A172 (cell line): ENCODE measurements at places on chromosomes 2 and 18. TPM values are rescaled to one million over a fixed set of nuclear protein-coding genes. Genes with fewer than 3 reads are reported as not detected.

TGFA gene
- total RNA-seq, result 0.31 and 1.0 TPM in 2 replicates

CNTNAP5 gene
- not detected in 2 replicates for total RNA-seq

SERPINB4 gene
- total RNA-seq, result not detected in 2 replicates

MOGAT1 gene
- total RNA-seq, result not detected in 2 replicates

GPR45 gene
- not detected in 2 replicates for total RNA-seq

KRTCAP3 gene
- not detected in 2 replicates for total RNA-seq

CXCR1 gene
- not detected in 2 replicates for total RNA-seq

RBM43 gene
- 2.8 and 4.1 TPM in 2 replicates for total RNA-seq

OST4 gene
- total RNA-seq, result 334 and 356 TPM in 2 replicates

LIMS3 gene
- 1.4 and 2.9 TPM in 2 replicates for total RNA-seq

ELAC1 gene
- total RNA-seq, result 8.1 and 11.6 TPM in 2 replicates

- DNase-seq, result no peak
These were observed 1.1 kb downstream of the VAMP8 start for GRCh38 chr2:85578243-85579180.

GRCh38 chr2:37770797-37771196 is 99.4 kb upstream of the CDC42EP3 start:
- no peak for DNase-seq

DNA sequence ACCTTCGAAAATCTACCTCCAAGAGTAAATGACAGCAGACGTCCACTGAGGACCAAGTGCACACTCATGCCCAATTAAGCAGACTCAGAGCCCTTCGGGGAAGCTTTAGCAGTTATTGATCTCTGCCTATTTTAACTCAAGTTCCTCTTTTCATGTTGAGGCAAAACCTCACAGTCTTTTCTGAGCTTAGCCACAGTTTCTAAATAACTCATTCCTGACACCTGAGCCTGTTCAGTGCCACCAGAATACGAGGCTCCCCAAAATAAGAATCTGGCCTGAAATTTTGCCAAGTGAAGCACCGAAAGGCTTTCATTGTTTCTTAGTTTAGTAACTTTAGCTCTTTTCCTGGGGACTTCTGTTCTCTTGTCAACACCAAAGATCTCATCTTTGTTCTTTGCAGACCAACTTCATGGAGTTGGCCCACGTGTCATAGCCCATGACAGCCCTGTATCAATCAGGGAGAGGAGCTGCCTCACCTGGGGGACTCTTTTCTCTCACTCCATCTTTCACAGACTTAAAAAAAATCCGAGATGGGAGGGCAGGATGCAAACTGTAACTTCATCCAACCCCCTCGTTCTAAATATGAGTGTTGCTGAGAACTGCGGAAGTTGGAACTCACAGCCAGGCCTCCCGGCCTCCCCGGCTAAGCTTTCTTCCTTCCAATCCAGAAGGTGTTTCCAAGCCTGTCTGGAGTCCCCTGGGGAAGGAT is 22.2 kb downstream of the INPP5D start:
- no peak for DNase-seq

- no peak for DNase-seq
These were observed 55.0 kb downstream of the RPL37A start for GRCh38 chr2:216553482-216554240.

DNA sequence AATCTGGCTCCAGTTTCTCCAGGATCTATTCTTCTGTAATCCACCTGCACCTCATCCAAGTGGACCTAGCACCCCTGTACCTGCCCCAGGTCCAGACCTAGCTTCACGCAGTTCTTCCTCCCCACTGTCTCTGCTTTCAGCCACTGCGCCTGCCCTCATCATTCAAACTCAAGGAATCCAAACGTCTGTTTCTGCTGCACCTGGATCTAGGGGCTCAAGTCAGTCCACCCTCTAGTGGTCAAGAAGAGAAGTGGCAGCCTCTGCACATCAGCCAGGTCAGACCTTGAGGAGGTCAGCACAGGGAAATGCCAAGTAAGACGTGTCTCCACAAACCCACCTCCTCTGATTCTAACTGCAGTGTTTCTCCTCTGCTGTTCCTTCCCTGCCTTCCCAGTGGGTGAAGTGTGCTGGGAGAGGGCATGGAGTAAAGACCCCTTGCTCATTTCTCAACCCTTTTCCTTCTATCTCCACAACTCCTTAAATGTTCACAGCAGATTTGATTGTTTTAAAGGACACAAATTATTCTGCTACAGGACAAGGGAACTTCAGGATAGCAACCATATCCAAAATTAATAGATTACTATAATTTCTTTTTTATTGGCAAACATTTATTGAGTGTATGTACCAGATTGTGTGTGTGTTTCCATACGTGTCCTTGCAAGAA is 8.6 kb upstream of the RNF152 start:
- peak; percentile 30 for DNase-seq

GRCh38 chr2:171747371-171747770 is 60.1 kb downstream of the DYNC1I2 start:
- DNase-seq, result no peak

GRCh38 chr2:188600536-188601210 is 309.0 kb downstream of the GULP1 start:
- no peak for DNase-seq

DNA sequence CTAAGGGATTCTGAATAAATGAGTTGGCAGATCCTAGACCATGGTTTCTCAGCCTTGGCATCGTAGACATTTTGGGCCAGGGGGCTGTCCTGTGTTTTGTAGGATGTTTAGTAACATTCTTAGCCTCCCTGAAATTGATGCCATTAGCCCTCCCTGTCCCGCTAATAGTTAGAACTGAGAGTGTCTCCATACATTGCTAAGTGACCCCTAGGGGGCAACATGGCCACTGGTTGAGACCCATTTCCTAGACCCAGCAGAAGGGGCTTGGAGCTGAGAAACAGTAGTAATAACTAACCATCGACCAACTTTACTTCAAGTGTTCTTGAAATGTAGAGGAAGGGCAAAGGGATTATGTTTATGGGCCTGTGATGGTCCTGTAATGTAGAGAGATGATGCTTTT is 40.8 kb downstream of the KCMF1 start:
- DNase-seq, result no peak

GRCh38 chr2:85920810-85921545 is 32.2 kb upstream of the ST3GAL5 start:
- peak; percentile 63 for DNase-seq

DNA sequence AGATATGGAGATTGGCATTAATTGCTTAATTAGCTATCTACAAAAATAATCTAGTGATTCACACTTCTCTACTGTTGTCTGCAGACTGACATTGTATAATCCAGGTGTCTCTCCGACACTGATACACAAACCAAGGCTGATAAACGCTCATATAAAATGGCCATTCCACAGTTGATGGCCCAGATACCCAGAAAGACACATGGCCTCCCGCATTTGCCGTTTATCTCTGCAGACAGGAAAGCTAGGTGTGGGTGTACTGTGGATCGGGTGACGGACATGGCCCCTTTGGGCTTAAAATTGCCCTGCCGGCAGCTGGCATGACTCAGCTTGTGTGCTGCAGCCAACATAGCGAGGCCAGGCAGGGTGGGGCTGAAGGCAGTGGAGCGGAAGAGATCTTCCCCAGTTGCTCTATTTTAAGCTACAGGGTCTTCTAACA is 18.5 kb downstream of the PMAIP1 start:
- peak; percentile 78 for DNase-seq

GRCh38 chr2:72316774-72317173 is 169.1 kb upstream of the CYP26B1 start:
- DNase-seq, result no peak

- peak; percentile 34 for DNase-seq
These were observed 990.9 kb upstream of the ACVR2A start for GRCh38 chr2:146853741-146854444.

GRCh38 chr2:74226648-74227213 is 28.3 kb downstream of the MTHFD2 start:
- no peak for DNase-seq

GRCh38 chr2:146748046-146748445 is 1096.8 kb upstream of the ACVR2A start:
- no peak for DNase-seq

DNA sequence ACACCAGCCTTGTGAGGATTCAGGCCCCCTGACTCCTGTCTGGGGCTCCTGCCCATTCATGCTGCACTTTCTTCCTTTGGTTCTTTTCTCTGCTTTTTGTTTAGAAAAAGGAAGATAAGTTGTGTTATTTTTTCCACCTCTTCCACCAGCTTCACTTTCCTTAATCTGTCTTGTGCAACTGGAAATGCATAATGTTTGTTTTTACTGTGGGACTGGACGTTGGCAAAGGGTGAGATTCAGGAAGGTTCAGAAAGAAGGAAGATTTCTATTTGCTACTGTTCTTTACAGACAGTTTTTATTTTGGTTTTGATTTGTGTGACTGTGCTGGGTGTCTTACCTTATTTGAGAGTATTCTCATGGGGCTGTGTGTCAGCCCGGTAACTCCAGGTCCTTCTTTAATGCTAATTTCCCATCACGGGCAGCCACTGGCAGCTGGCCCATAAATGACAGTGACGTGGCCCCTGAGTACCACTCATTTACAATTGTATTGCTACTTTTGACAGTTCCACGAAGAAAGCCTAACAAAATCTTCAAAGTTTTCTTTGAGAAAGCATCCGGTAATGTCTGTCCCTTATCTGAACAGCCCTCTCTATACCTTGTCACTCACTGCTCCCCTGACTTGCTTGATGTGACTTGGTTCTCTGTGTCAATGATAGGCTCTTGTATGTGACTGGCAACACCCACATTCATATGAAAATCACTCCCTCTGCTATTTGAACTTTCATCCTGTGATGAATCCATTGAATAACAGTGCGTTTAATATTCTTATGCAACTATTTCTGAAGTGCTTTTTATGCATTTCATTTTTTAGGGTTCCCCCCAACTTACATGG is 32.7 kb downstream of the RHBDD1 start:
- DNase-seq, result no peak

- DNase-seq, result no peak
These were observed 4.7 kb downstream of the SH3RF3 start for GRCh38 chr2:109133746-109134145.

DNA sequence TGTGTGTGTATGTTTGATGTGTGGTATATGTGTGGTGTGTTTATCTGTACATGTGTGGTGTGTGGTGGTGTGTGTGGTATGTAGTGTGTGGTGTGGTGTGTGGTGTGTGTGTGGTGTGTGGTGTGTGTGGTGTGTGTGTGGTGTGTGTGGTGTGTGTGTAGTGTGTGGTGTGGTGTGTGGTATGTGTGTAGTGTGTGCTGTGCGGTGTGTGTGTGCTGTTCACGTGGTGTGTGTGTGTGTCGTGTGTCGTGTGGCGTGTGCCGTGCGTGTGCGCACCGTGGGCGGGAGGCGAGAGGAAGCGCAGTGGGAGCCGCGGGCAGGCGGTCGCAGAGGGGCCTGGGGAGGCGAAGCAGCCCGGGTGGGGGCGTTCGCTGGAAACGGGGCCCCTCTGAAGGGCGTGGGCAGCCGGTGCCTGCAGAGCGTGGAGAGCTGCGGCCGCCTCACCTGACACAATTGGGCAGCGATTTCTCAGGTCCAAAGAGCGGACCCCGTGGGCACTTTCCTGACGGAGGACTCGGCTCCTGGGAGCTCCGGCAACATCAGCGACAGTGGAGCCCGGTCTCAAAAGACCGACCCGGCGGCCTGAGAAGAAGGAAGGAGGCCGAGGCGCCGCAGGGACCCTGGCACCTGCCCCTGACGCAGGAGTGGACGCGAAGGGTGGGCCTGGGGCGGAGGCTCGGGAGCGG is 741.1 kb upstream of the SALL3 start:
- no peak for DNase-seq

- DNase-seq, result no peak
These were observed 1.9 kb upstream of the CYP27A1 start for GRCh38 chr2:218780046-218780445.

- no peak for DNase-seq
These were observed 68.3 kb downstream of the EDAR start for GRCh38 chr2:108920686-108921085.

- peak; percentile 83 for DNase-seq
These were observed 36.9 kb downstream of the RPL37A start for GRCh38 chr2:216535454-216535995.

DNA sequence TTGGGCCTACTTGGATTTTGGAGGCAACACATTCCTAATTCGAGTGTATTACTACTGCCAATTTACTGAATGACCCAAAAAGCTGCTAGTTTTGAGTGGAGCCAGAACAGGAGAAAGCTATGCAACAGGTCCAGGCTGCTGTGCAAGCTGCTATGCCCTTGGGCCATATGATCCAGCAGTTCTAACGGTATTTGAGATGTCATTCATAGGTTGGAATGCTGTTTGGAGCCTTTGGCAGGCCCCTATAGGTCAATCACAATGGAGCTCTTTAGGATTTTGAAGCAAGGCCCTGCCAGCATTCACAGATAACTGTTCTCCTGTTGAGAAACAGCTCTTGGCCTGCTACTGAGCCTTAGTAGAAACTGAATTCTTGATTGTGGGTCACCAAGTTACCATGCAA is 368.7 kb downstream of the CDH19 start:
- no peak for DNase-seq

DNA sequence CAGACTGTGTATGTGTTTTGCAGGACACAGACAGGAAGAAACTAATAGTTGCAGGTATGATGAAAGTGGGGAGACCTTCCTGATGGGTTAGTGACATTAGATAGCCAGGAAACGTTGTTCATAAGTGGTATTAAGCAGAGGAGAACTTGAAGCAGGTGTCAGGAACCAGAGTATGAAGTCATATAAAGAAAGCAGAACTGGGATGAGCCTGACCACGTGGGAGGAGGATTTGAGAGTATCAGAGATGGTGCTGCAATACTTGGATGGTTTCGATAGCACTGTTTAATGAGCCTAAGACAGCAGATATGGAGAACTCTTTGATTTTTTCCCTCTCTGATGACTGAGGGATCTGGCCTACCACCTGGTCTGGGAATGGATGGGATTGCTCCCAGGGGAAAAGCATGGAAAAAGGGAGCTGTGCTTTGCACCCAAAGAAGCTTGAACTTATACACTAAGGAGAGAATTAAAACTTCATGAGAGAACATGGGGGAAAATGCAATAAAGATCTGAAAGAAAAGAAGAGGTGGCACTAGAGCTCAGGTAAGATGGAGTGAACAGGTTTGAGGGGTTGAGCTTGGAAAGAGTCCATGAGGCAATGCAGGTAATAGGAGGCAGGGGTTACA is 226.0 kb upstream of the LRRTM1 start:
- no peak for DNase-seq

DNA sequence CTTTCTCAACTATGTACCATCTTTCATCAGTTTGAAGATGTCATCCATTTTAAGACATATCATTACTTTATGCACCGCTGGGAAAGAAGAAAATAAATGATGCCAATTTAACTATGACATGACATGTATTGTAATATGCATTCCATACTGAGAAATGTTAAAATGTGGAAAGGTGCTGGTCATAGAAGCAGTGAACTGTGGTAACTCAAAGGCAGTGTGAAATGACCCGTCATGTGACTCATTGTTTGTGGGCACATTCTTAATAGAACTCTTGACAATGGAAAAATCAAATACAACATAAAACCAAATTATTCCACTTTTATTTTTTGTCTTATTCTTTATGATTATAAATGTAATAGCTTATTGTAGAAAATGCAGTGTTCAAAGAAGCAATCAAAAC is 455.0 kb upstream of the ST6GAL2 start:
- DNase-seq, result no peak

GRCh38 chr2:211344289-211344688 is 787.9 kb downstream of the CPS1 start:
- no peak for DNase-seq
